Activated effector memory CD4-positive, alpha-beta T cell treated with Interleukin-2 at 50 U/mL for 16 hours (primary cell): ENCODE measurements at places on chromosomes 16 and 17.
A peak's percentile ranks its signal among the peaks of the same experiment; 100 is the strongest.

GRCh38 chr16:57447186-57447962, at the start of the genes CIAPIN1 and COQ9:
Gene CIAPIN1, minus strand, starts transcription at chr16:57447385. Its CDS starts 6,457 bp downstream, at chr16:57440928.
Gene COQ9, plus strand, starts transcription at chr16:57447479. Its CDS starts 27 bp downstream, at chr16:57447506.
- DNase-seq, result peak; percentile 88

DNA sequence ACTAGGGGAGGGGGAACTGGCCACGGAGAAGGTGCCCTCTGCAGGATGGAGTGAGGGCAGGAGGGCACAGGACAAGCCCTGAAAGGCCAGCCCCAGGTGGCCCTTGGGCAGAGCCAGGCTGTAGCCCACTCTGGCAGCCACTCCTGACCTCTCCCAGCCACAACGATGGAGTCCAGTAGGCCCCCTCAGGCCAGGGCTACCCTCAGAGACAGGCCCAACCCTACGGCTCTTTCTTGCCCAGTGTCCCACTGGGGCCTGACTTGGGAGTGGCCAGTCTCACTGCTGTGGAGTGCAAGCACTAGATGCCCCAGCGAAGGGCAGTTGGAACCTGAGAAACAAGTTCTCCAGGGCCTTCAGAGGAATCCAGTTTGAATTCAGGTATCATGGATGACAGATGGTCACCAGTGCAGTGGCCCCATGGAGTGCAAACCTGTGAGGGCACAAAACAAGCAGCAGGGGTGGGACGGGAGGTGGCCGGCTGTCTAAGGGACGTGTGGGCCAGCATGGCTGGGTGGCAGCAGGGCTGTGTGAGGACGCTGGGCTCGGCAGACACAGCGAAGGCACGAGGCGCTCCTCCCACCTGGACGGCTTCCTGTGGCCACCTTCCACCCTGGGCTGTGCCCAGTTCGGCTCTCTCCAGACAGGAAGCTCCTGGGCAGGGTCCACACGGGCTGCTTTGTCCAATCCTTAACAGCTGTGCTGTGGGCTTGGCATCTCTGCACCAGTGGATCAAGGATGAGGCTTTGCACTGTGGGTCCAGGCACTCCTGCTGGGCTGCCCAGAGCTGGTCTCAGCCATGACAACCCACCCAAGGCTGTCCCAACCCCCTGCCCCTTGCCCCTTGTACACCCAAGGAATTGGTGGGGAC, 72.1 kb downstream of the AMFR start:
- DNase-seq, result no peak

DNA sequence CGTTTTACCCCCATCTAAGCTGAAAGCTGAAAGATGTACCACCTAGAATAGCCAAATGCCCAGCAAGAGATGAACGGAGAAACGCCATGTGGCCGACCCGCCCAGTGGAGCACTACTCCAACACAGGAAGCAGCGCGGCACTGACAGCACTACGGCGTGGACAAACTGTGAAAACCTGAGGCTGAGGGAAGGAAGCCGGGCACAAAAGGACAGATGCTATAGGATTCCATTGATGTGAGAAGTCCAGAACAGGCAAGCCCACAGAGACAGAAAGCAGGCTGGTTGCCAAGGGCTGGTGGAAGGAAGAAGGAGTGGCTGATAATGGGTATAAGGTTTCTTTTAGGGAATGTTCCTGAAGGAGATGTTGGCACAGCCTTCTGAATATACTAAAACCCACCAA, 29.4 kb upstream of the SLC38A8 start:
- DNase-seq, result no peak

DNA sequence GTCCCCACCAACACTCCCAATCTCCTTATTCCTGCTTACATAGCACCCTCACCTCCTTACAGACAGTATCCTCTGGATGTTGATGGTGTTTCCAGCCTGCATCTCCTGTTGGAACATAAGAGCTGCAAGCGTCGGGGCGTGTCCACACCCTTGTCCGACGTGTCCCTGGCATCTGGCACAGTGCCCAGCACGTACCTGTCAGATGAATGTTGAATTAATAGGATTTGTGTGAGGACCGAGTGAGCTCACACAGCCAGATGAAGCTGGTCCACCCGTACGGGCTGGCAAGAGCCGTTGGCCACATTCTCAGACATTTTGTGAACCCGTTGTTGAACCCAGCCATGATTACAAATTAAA, 12.2 kb upstream of the CBX4 start:
- DNase-seq, result no peak

DNA sequence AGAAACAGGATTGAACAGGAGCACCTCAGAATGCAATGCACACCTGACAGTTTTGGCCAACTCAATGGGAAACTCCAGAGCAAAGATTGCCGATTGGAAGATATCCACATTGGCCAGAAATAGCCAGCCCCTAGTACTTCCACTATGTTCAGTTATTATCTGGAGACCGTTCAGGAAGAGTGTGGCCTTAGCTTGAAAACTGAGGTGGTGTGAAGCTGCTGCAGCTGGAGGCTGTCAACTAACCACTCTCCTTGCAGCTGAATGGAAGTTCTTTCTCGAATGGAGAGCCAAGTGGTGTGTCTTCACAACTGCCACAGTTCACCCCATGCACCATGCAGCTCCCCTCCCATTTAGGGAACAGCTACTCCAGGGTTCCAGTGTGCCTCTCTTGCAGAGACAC, 61.9 kb upstream of the DHX40 start:
- DNase-seq, result no peak

GRCh38 chr16:2827374-2827791, 2.7 kb upstream of the ZG16B start:
- DNase-seq, result no peak

GRCh38 chr17:80891397-80892018, 100.1 kb upstream of the CHMP6 start:
- peak; percentile 76 for DNase-seq

DNA sequence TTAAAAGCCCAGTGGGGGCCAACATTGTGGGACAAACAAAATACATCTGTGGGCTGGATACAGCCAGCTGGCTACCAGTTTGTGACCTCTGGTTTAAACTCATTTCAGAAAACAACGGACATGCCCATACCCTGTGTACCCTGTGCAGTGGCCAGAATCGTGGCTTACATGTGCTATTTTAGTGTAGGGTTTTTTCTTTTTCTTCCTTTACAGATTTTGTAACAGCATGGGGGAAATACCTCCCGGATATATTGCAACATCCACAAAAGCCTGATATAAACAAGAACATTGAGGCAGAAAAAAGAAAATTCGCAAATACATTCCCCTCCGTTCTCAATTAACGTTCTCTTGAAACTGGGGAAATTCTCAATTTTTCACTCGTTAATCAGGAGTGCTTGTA, 7.3 kb downstream of the HS3ST4 start:
- DNase-seq, result no peak
